Activated CD8-positive, alpha-beta memory T cell treated with anti-CD3 and anti-CD28 coated beads, Interleukin-2, amount 50 U/mL, for 48 hours (primary cell): ENCODE measurements at places on chromosomes 2 and 18.

DNA sequence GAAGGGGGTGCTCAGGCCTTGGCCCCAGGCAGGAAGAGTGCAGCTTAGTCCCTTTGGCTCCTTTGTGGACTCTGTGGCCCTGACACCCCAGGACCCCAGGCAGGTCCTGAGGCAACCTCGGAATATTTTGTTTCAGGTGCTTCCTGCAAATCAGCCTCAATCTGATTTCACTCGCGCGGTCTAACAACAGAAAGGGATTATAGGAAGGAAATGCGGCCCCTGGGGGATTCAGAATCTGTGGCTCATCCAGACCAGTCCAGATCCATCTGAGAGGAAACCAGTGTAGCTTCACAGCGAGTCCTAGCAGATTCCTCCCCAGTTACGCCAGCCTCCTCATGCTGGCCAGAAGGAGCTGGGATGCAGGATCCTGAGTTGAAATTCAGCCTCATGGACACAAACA lies 59.5 kb upstream of the YWHAQ start:
- no peak for DNase-seq

- DNase-seq, result no peak
Observed at GRCh38 chr2:204312105-204312504, 233.2 kb upstream of the PARD3B start.

DNA sequence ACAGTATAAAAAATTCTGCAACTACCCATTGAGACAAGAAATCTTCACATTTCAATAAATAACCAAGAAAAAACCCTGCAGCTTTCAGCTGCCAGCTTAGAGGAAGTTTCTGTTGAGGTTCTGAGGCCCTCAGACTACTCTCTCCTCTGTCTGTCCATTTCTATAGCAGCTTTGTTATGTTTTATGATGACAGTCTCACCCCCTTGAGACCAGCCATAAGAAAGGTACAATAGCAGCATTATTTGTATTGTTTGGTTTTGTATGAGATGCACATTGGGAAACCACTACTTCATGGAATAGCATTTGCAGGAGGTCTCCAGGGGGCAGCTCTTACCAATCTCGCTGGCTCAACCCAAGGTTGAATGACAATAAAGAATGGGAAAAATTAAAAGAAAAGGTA lies 334.6 kb upstream of the VRK2 start:
- DNase-seq, result no peak

- no peak for DNase-seq
Observed at GRCh38 chr2:40628556-40628955, 176.7 kb upstream of the SLC8A1 start.
